Amniotic stem cell (primary cell): ENCODE measurements at places on chromosomes 4 and X.

- DNase-seq = no peak
Measured at GRCh38 chr4:39415678-39416283, 9.1 kb downstream of the KLB start.

- DNase-seq = no peak
Measured at GRCh38 chr4:137363496-137363895, 168.8 kb downstream of the PCDH18 start.

DNA sequence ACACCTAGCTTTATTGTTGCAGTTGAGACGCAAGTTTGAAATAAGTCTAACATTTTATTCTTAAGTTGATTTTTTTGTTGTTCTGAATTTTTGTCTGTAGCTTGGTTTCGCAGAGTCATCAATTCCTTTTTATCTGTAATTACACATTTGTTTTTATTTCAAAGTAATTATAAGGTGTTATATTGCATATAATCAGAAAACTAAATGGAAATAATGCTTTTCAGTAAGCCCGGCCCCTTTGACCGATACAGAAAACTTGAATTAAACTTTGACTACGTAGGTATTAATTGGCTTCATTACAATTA, 2.1 kb downstream of the KDM6A start:
- no peak for DNase-seq

- DNase-seq = no peak
Measured at GRCh38 chrX:139642241-139642927, 65.6 kb downstream of the MCF2 start.

DNA sequence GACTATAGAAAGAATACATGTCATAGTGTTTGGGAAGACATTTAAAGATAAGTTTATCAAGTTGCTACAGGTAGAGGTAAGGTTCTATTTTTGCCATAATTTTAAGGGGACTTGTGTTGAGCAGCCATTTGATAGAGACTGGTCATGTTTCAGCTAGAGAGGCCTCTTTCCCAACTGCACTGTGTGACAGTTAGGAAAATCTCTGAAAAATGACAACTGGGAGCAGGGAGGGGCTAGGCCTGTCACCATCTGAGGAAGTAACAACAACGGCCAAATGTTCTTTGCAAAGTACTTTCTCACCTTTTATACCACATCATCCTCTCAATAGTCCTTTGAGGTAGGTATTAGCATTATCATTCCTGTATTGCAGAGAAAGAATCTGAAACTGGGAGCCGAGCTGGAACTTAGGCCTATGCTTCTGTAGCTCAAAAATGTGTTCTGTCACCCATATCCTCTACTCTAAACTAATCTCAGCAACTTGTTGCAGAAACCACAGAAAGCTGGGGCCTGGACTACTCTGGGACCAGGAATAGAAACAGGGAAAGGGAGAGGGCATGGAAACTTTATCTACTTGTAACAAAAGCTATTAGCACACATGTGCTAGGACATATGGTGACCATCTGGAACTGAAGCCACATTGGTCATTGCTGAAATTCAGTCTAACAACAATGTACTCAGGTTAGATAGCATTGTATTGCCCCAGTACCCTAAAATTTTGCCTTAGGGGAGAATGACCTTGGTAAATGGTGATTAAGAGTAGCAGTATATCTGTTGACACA, 198.9 kb downstream of the MID1IP1 start:
- no peak for DNase-seq

GRCh38 chr4:157727163-157727562, 445.7 kb downstream of the GASK1B start:
- no peak for DNase-seq

DNA sequence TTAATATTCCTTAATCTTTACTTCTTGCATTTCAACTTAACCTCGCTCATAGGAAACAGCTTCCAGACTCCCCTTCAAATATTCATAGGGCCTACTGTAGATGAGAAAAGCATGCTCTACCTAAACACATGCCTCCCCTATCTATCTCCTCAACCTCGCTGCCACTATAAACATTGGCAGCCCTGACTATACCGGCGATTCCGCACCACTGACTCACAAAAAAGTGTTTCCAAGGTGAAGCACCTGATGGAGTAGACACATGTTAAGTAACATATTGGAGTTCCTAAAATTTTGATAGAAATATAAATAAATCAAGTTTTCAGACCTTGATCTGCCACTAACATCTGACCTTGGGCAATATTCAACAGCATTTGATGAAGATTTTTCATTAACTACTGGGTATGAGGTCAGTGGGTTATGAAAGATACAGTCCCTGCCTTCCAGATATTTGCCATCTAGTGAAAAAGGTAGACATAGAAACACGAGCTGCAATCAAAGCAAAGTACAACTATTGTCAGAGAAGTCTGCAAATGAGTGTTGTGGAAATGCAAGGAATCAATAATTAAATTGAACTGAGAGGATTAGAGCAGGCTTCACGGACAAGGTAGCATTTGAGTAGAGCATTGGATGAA, 184.2 kb downstream of the MAML3 start:
- no peak for DNase-seq

DNA sequence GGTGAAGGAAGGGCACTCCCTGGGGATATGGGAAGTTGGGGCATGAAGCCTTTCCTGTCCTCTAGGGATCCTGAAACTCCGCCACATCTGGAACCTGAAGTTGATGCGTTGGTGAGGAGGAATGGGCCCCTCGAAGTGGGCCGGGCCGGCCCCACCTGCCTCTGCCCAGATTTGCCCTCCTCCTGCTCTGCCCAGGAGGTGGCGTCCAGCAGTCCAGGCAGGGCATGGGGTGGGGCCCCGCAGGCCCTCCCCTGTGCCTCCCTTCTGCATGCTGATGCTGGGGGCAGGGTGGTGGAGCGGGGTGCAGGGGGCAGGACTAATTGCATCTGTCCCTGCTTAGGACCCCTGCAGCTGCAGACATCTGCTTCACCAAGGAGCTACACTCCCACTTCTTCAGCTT, 1.8 kb downstream of the TAFAZZIN start:
- DNase-seq = no peak
